ENCODE measurements at places on chromosomes 13 and 19.
A peak's percentile ranks its signal among the peaks of the same experiment; 100 is the strongest.

DNA sequence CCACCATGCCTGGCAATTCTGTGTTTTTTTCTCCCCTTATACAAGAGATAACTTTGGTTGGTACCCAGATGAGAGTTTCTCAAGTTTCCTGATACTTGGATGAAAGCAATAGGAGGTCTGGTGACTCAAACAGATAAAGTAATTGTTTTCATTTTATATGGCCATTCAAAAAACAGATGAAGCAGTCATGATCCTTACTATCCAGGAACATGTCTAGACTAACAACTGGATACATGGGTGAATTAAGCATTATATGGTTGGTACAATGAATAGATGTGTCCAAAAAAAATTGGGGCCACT lies 8.5 kb downstream of the ZNF430 start:
- DNase-seq: no peak

DNA sequence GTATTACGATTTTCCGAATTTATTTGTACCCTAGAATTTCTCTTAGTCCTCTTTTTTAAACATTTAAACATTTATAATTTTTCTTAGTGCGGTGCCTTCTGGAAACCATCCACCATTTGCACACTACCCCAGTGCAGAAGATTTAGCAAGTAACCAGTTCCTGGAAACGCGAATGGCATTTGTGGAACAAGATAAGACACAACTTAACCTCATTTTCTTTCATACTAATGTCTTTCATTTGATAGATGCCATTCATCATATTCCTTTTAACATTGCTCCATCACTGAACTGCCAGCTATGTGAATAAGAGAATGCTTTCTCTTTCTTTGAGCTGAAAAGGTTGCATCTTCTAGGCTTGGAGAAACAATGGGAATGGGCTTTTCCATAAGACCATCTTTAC lies 6.8 kb downstream of the FRY start:
- no peak for DNase-seq

- no peak for DNase-seq
Observed at GRCh38 chr13:35979361-35979951, 151.7 kb downstream of the DCLK1 start.

- no peak for DNase-seq
Observed at GRCh38 chr19:29807178-29807577, 4.6 kb upstream of the CCNE1 start.

DNA sequence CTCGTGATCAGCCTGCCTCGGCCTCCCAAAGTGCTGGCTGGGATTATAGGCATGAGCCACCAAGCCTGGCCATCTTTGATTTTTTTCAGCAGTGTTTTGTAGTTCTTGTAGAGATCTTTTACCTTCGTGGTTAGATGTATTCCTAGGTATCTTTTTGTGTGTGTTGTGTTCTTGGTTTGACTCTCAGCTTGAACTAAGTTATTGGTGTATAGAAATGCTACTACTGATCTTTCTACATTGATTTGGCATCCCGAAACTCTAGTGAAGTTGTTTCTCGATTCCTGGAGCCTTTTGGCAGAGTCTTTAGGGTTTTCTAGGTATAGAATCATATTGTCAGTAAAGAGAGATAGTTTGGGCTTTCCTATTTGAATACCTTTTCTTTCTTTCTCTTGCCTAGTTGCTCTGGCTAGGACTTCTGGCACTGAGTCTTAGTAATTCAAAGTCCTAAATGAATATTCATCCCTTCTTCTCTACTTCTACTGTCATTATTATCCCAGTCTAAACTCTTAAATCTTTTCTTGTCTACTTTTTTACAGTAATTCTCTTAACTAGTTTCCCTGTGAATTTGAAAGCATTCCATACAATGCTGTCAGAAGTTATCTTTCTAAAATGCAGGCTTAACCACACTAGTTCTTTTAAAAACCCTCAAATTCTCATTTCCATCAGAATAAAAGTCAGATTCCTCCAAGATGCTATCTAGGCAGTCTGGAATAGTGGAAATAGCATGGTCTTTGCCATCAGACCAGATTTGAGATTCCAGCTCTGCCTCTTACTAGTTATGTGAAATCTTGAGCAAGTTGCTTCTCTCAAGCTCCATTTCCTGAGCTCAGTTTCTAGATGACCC lies 7.0 kb downstream of the GPR18 start:
- no peak for DNase-seq

DNA sequence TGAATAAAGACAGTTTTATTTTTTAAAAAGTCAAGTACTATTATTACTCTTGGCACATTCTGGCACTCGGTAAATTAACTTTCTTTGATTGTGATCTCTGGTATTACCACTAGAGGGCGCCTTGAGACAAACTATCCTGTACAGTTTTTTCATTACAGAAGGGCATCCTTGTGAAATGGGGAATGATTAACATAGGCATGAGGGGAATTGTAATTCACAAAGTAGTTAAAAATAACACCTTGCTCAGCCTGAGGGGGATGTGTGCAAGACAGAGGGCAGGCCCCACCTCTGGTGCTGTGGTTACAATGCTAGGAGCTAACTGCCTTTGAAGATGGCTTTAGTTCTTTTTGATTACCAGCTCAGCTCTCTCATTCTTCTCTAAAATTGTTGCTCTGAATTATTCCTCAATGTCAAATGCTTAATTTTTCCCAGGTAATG lies 24.2 kb upstream of the C1QTNF9B start:
- DNase-seq: peak; percentile 68

- DNase-seq: peak; percentile 44
Observed at GRCh38 chr13:38417727-38418126, 68.1 kb downstream of the UFM1 start.

DNA sequence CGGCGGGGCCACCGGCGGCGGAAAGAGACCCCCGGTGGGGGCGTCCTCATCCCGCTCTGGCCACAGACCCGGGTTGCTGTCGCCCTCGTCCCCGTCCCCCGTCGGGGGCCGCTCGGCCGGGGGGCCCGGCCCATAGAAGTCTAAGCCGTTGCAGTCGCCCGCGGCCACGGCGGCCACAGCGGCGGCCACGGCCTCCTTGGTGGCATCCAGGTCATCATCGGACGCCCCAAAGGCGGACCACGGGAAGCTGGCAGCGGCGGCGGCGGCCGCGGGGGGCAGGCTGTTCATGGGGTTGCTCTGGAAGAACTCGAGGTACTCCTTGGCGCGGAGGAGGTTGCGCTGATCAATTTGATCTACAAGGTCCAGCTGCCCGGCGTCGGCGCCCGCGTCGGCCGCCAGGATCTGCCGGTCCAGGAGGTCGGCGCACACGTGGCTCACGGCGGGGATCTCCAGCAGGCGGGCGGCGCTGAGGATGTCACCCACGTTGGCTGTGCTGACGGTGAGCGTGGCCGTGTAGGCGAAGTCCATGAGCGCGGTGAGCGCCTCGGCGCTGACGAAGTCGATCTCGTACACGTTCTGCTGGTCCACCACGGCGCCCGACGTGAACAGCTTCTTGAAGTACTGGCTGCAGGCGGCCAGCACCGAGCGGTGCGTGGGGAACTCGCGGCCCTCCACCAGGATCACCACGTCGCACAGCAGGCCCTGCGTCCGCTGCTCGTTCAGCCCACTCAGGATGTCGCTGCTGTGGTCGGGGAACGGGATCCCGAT lies 12.1 kb downstream of the ZBTB7A start:
- no peak for DNase-seq

DNA sequence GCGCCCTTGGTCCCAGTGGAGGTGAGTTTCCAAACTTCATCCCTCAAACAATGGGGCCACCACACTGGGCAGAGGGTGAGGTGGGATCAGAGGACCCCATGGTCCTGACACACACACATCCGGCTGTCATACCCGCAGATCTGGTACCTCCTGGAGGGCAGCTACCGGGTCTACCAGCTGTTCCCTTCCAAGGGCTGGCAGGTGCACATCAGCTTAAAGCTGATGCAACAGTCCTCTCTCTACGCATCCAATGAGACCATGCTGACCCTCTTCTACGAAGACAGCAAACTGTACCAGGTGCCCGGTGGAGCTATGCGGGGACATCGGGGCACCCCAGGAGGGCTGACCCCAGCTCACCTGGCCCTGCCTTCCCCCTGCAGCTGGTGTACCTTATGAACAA lies 14.0 kb upstream of the PSMD8 start:
- DNase-seq: no peak

DNA sequence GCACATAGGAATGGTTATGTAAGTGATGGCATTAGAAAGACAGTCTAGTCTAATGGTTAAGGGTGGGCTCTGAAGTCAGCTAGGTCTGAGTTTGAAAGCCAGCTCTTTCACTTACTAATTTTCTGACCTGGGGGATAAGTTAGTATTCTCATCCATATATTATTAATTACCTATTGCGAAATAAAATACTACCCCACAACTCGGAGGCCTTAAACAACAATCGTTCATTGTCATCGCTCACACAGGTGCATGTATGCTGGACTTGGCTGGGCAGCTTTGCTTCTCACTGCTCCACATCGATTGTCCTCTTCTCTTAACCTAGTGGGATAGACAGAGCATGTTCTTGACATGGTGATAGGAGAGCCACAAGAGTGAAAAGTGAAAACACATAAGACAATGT lies 54.7 kb downstream of the TNFSF11 start:
- no peak for DNase-seq

GRCh38 chr19:398719-399118 lies 10.2 kb downstream of the C2CD4C start:
- DNase-seq: no peak

GRCh38 chr13:98144027-98144741 lies 1.3 kb downstream of the FARP1 start:
- no peak for DNase-seq

- DNase-seq: peak; percentile 62
Observed at GRCh38 chr19:16247353-16248182, 49.9 kb downstream of the AP1M1 start.

- no peak for DNase-seq
Observed at GRCh38 chr19:31185261-31185660, 164.0 kb downstream of the TSHZ3 start.

GRCh38 chr13:40236566-40237168 lies 429.8 kb downstream of the FOXO1 start:
- DNase-seq: no peak

GRCh38 chr19:46944123-46944748 lies 75.4 kb upstream of the NPAS1 start:
- no peak for DNase-seq

DNA sequence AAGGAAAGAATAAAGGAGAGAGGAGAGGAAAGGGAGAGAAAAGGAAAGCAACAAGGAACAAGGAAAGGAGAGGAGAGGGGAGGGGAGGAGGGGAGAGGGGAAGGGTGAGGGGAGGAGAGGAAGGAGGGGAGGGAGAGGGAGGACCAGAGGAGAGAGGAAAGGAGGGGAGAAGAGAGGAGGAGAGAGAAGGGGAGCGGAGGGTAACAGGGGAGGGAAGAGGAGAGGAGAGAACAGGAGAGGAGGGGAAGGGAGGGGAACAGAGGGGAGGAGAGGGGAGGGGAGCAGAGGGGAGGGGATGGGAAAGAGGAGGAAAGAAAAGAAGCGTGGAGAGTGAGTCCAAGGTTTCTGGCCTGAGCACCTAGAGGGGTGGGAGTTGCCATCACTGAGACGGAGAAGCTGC lies 26.7 kb downstream of the FAAP24 start:
- DNase-seq: no peak

GRCh38 chr19:41255171-41255570 lies 9.0 kb upstream of the HNRNPUL1 start:
- no peak for DNase-seq

DNA sequence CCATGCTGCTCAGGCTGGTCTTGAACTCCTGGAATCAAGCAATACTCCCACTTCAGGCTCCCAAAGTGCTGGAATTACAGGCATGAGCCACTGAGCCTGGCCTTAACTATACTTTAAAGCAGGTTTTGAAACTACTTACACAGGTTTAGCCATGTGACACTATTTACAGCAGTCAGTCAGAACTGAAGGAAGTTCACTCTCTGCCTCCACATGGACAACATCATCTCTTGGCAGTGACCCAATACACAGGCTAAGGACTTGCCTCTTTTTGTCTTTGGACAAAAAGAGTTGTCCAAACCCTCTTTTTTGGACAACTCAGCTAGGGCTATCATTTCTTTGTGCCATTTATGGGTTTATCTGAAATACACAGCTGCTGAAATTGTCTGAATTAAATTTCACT lies 89.0 kb upstream of the CLDN10 start:
- no peak for DNase-seq

GRCh38 chr19:41703602-41704293 lies 4.7 kb upstream of the CEACAM5 start:
- DNase-seq: no peak

DNA sequence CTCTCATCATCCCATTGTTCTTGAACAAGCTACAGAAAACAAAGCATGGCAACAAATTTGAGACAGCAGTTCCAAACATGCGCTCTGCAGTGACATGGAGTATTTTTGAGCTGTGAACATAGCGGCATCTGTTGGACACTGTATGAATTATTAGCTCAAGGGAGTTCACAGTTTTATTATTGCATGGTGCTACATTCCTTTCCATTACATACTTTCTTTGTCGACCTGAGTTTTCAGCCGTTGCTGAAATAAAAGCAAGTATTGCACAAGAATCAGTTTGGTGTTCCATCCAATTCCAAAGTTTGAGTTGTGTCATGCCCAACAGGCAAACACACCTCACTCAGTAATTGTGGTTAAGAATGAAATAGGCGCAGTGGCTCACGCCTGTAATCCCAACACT lies 30.1 kb upstream of the METTL21C start:
- DNase-seq: peak; percentile 51

GRCh38 chr19:29672933-29673336 lies 7.7 kb downstream of the PLEKHF1 start:
- no peak for DNase-seq

DNA sequence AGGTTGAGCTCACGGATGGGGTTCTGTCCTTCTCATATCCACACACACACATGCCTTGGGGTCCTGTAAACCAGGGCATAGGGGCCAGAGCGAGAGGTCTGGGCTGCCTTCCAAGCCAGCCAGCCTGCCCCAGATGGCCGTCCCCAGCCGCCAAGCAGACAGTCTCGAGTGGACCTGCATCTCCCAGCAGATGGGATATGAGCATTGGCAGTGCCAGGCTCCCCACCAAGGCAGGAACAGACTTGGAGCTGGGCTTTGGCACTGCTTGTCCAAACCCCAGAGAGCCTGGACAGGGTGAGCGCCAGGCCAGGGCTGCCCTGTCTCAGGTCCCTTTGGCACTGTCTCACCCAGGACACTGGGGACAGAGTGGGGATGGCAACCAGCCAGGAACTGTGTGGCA lies 130.4 kb downstream of the DPF1 start:
- DNase-seq: no peak

GRCh38 chr13:89238496-89238895 lies 1567.3 kb downstream of the SLITRK5 start:
- DNase-seq: no peak

DNA sequence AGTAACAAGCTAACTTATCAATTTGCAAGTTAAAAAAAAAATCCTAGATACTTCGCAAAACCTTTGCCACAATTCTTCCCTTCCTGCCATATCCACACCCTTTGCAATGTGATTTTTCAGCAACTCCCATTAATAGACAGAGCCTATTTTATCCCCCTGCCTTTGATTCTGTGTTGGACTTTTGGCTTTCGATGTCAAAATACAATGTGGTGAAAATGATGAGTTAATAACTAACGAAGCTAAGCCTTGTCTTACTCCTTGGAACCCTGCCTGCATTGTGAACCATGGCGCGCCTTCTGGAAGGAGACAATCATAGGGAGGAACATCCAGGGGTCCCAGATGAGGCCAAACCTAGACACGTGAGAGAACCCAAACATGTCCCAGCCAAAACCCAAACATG lies 6.4 kb downstream of the CYP4F2 start:
- DNase-seq: no peak

GRCh38 chr19:17579661-17580244 lies 24.3 kb downstream of the COLGALT1 start:
- DNase-seq: no peak

All from AML-193 (cell line).